SK-N-MC (cell line): ENCODE measurements at places on chromosomes 2 and 18.

DNA sequence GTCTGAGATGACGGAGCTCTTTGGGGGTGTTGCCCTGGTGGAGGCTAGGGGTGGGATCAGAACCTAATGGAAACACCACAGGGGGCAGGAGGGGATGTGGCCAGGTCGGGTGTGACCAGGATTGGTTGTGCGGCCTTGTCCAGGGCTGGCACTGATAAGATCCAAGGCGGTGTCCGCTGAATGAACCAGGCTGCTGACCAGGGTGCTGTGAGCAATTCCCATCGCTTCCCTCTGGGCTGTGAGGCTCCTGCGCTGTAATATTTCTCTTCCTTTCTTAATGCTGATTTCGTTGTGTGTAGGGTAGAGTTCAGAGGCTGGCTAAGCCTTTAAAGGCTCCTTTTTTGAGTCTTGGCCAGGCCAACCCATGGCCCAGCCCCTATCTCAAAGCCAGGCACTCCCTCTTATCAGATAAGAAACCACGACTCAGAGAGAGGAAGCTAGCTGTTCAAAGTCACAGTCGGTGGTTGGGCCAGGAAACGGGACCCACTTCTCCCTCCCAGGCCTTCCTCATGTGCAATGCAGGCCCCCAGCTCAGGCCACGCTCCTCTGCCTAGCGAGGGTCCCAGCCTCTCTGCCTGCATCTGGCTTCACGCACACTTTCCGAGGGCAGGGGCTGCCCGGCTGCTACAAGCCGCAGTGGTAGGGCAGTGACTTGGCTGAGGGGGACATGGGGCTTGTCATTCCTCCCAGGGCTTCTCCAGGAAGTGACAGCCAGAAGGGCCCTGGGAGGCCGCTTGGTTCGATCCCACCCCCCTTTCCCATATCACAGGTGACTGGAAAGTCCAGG lies 26.0 kb upstream of the FOSL2 start:
- DNase-seq = no peak

GRCh38 chr2:67825476-67825875 lies 237.3 kb downstream of the C1D start:
- DNase-seq = no peak

DNA sequence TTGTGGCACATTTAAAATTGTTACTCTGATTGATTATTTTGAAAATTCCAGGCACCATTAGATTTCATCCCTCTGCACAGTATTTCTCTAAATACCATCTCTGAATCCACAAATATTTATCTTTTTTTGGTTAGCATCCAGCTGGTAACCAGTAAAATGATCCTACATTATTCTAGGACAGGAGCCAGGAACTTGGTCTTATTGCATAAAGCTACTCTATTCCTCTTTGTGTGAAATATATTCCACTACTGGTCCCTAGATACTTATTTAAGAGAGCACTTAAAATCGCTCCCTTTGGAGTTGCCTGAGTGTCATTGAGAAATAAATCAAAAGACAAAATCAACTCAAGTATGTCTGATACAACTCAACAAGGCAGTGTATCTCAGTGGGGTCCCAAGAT lies 7.4 kb upstream of the MBOAT2 start:
- DNase-seq = peak; percentile 81

GRCh38 chr2:70247364-70248180 lies 856 bp downstream of the TIA1 start:
- no peak for DNase-seq

DNA sequence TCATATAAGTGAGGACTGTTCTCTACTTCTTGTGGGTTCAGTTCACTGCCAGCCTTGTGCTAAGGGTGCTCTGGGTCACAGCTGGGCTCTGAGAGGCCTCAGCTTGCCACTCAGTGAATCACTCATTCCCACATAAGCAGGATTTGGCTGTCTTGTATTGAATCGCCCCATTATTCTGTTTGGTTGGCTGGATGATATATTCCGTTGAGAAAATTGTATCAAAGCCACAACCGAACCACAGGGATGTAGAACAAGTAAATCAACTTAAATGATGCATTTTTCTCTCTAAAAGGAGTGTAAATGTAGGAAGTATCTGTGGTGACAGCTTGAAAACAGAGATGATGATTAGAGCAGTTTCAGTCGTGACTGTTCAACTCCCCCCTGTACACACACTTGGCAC lies 39.6 kb downstream of the TTC39C start:
- no peak for DNase-seq

GRCh38 chr2:235002198-235003095 lies 50.6 kb downstream of the SH3BP4 start:
- DNase-seq = no peak

DNA sequence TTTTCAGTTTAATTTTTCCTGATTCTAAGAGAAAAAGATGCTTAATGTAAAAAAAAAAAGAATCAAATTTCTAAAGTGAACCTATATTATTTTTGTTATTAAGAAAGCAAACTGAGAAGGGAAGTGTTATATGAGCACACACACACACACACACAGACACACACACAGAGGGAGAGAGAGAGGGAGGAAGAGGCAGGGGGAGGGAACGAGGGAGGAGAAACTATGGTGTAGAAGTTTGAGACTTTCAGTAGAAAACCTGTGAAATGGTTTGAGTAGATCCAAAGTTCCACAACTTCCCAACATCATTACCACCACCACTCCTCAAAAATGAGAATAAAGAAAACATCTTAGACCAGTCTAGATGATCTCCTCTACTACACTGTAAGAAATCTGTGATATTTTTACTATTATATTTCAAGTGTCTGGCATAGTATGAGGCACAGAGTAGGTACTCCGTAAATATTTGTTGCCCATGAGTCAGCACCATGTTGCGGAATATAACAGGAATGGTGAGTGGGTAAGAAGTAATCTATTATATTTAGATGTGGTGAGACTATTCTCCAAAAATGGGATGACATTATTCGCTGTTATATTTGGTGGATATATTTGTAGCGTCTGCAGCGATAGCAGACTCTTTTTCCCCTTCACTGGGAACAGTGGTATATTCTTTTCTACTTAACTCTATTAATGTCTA lies 149.4 kb upstream of the DNMT3A start:
- no peak for DNase-seq

- no peak for DNase-seq
Observed at GRCh38 chr18:649341-649740, 8.1 kb upstream of the TYMS start.

GRCh38 chr2:167954495-167954894 lies 292.9 kb downstream of the STK39 start:
- peak; percentile 28 for DNase-seq

- no peak for DNase-seq
Observed at GRCh38 chr18:42931491-42931890, 184.0 kb downstream of the RIT2 start.
